Activated CD4-positive, CD25-positive, alpha-beta regulatory T cell treated with anti-CD3 and anti-CD28 coated beads, Interleukin-2, amount 50 U/mL, for 16 hours (primary cell): ENCODE measurements at places on chromosomes 12 and 14.
A peak's percentile ranks its signal among the peaks of the same experiment; 100 is the strongest.

- no peak for DNase-seq
Measured at GRCh38 chr14:59130462-59130861, 58.0 kb upstream of the DAAM1 start.

GRCh38 chr12:8890313-8891085 lies 23.8 kb upstream of the PHC1 start:
- DNase-seq: peak; percentile 18

DNA sequence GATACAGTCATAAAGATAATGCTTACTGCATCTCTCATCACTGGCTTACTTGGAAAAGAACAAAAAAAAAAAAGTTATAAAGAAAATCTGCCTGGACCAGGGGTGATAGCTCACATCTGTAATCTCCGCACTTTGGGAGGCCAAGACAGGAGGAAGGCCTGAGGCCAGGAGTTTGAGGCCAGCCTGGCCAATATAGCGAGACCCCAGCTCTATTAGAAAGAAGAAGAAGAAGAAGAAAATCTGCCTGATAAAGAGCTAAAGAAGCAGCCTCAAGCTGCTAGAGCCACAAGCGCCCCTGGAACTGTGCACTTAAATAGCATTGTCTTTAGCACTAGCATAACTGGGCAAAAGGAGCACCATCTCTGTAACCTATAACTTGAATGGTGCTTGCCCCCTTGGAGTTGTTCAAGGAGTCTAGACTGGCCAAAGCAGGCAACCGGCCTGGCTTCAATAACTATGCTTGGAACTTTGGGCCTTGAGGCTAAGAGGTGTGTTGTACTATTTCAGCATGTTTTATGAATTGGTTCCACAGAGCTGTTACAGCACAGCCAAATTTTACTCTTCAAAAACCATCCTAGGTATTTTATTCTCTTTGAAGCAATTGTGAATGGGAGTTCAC lies 53.2 kb downstream of the SINHCAF start:
- no peak for DNase-seq

DNA sequence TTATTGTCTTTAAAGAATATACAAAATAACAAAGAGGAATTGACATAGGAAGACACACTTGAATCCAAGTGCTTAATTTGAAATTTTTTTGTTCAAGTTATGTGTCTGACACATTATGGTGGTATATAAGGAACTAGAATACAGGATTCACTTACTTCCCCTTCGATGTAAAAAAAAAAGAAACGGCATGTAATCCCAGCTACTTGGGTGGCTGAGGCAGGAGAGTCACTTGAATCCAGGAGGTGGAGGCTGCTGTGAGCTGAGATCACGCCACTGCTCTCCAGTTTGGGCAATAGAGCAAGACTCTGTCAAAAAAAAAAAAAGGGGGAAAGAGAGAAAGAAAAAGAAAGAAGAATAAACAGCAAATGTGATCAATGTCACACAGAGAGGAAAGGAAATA lies 8.9 kb downstream of the CLEC12A start:
- no peak for DNase-seq

DNA sequence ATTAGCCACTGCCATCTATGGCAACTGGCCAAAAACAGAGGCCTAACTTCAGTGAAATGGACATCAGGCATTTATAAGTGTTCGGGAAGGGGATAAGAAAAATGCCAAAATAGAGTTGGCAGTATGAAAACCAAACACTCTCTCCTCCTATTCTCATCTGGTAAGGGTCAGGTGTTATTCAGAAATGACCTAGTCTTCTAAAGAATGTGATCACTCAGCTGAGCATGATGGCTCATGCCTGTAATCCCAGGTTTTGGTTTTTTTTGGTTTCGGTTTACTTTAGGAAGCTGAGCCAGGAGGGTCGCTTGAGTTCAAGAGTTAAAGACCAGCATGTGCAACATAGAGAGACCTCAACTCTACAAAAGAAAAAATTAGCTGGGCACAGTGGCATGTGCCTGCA lies 170.3 kb downstream of the GRIN2B start:
- DNase-seq: no peak

- DNase-seq: no peak
Measured at GRCh38 chr14:29569194-29569593, 358.5 kb downstream of the PRKD1 start.

DNA sequence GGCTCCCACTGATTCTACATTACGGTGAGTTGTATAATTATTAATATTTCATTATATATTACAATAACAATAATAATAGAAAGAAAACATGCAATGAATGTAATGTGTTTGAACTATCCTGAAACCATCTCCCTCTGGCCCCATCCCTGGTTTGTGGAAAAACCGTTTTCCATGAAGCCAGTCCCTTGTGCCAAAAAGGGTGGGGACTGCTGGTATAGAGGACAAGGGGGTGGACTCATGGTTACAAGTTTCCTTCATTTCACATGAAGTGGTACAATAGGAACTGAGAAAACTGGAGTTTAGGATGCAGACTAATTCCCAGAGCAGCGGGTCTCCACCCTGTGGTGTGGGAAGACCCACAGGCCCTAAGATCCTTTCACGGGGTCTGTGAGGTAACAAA lies 3.0 kb upstream of the C1RL start:
- DNase-seq: no peak

GRCh38 chr14:100275214-100275613 lies 31.0 kb downstream of the SLC25A29 start:
- no peak for DNase-seq

DNA sequence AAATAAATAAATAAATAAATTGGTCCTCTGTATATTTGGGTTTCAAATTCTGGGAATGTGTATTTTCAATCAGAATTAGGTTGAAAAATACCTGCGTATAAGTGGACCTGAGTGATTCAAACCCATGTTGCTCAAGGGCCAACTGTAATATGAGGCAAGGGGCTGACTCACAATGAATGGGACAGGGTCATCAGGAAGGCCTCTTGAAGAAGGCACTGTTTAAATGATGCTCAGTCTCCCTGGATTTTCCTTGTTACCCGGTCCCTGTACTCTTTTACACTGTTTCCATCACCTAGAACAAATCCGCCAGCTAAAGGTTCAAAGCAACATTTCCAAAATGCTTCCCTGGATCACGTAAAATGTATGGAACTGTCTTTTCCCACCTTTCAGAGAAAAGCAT lies 3.8 kb downstream of the PSMB5 start:
- no peak for DNase-seq
